NCI-H187 treated with DMSO at 0.1 percent for 48 hours (cell line): ENCODE measurements at places on chromosomes 5 and 9.

DNA sequence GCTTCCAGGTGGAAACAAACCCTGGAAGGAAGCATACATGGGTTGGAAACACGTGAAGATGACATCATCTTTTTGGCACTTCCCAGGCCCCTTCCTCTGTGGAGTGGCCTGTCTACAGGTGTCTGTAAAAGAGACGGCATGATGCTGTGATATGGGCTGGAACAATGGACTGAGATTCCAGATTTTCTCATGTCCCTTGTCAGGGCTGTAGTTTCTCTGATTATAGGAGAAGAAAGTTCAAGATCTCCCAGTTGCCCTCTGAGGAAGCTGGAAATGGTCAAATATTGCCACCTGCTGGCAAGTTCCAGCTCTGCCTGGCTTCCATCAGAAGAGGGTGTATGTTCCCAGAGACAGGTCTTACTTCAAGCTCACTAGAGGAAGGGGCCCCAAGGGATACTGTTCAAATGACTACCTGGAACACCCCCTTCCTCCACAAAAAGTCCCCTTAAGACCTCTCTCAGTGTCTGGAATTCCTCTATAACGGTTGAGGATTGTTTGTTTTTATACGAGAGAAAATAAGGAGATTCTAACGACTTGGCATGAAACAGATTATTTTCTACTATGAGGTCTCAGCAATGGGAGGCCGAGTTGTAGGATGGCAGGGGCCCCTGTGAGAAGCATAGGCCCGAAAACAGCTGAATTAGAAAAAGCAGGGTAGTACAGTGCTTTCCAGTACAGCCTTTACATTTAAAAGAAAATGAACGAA lies 7.3 kb upstream of the ANXA6 start:
- no peak for DNase-seq

GRCh38 chr9:105245029-105245890 lies 809 bp downstream of the SLC44A1 start:
- DNase-seq = no peak

DNA sequence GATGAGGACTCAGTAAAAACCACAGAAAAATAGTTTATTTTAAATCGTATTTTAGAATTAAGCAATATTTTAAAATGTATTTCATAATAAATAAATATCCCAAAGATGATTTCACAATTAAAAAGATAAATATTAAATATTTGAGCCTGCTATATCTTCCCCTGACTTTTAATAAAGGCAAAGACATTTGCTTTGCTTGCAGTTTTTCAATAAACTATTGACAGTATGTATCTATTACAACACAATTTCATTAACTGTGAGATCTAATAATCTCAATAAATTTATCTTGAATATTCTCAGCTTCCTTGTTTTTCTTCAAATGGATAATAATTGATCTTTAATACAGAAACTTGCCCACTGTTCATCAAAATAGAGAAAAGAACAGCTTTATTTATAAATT lies 186.2 kb upstream of the TARS1 start:
- DNase-seq = no peak

- DNase-seq = peak; percentile 37
Measured at GRCh38 chr9:3879726-3880505, 354.1 kb upstream of the RFX3 start.

DNA sequence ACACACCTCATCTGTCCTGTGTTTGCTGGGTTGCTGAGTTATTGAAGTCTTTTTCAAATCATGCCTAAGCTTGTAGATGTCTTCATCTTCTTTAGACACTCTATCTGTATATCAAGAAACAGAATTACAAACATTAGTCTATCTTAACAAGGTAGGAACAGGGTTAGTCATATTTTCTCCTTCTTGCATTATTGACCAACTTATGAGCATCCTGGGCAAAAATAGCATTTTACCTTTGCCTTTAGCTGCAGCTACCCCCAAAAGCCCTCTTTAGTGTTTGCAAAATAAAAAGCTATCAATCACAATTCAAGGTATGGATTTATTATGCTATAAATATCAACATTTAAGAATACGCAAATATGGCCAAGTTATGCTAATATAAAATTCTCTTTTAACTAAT lies 3.4 kb downstream of the PLK2 start:
- DNase-seq = no peak
